ENCODE measurements at places on chromosomes 13 and 19.

GRCh38 chr13:53013113-53013512 is 15.5 kb upstream of the OLFM4 start:
- no peak for DNase-seq

DNA sequence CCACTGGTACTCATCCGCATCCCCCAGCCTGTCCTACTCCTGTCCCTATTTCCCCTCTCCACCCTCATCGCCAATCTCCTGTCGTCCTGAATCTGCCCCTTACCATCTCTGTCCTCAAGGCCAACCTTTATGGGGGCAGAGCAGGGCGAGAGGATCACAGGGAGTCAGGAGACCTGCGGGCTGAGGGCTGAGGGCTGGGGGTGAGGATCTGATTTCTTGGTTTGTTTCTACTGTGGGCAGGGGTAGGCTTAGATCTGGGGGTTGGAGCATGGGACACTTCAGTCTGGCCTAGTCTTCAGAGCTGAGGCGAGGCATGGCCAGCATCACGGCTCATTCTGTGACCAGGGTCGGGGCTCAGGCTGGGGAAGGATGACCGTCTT is 16.5 kb upstream of the ERCC1 start:
- no peak for DNase-seq

GRCh38 chr13:21511849-21512248 is 52.7 kb upstream of the ZDHHC20 start:
- DNase-seq: no peak

GRCh38 chr13:41851351-41851750 is 109.6 kb downstream of the VWA8 start:
- no peak for DNase-seq

DNA sequence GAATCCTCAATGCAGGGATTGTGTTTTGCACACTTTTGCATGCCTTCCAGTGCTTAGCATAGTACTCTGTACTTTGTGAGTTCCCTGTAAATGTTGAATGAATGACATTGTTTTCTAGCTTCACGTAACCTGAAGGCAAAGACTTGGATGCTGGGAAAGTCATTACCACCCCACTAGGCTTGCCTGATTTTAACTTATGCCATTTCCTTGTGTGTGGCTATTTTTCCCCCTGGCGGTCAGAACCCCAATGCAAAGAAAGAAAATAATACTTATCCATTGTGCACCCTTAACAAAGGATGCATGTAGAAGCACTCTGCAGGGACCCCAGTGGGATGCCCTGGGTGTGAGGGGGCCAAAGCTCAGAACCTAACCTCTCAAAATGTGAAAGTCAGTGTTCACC is 1.2 kb upstream of the ENOX1 start:
- DNase-seq: no peak

GRCh38 chr19:12821761-12822160 is 12.6 kb downstream of the RTBDN start:
- no peak for DNase-seq

DNA sequence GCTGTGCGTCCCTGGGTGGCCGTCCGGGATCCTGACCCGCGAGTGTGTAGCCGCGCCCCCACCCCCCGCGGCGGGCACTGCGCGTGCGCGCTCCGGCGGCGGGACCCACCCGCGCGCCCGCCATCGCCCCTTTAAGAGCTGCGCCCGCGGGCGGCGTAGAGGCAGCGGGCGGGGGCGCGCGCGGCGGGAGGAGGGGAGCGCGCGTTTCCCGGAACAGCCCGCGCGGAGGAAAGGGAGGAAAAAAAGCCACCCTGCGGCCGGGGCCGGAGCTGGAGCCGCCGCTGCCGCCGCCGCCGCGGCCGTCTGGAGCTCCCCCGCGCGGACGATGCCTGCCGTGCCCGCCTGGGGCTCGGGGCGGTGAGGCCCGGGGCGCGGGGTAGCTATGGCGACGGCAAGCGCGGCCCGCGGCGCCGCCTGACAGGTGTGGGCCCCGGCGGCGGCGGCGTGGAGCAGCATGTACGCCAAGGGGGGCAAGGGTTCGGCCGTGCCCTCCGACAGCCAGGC is at the start of gene SSBP4:
SSBP4 (plus strand) TSS at position 204 of the 504 bp plus-strand sequence; CDS start at position 455, 251 bp downstream.
- DNase-seq: peak; percentile 73

GRCh38 chr13:35832551-35832950 is 298.6 kb downstream of the DCLK1 start:
- DNase-seq: no peak

GRCh38 chr19:9914315-9915207 is 21.8 kb downstream of the OLFM2 start:
- DNase-seq: peak; percentile 82

GRCh38 chr13:44230071-44230470 is 143.6 kb upstream of the SERP2 start:
- DNase-seq: no peak

DNA sequence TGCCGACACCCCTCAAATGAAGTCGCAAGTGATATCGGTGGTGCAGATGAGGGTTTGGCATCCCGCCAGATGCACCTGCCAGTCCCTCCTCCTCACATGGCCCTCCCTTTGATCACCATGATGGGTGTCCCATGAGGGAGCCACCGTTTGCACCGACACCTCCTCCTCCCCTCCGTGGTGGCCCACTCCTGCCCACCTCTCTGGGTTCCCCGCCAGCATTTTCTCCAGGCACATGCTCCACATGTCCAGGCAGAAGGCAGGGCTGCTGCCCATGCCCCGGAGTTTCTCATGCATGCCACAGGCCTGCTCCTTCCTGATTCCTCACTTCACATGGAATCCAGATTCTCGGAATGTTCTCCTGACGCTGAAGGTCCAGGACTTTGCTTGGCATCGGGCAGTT is 49.3 kb downstream of the COL4A2 start:
- no peak for DNase-seq

DNA sequence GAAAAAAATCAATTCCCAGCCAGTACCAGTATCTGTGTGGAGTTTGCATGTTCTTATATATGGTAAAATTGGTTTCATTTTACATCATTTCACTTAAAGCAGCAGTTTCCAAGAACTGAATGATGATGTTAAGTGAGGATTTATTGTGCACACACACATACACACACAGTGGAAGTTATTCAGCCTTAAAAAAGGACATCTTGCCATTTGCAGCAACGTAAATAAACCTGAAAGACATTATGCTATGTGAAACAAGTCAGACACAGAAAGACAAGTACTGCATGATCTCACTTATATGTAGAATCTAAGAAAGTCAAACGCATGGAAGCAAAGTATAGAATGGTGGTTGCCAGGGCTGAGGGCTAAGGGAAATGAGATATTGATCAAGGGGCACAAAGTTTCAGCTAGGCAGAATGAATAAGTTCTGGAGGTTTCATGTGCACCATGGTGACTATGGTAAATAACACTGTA is 5.3 kb downstream of the SIGLECL1 start:
- DNase-seq: no peak

DNA sequence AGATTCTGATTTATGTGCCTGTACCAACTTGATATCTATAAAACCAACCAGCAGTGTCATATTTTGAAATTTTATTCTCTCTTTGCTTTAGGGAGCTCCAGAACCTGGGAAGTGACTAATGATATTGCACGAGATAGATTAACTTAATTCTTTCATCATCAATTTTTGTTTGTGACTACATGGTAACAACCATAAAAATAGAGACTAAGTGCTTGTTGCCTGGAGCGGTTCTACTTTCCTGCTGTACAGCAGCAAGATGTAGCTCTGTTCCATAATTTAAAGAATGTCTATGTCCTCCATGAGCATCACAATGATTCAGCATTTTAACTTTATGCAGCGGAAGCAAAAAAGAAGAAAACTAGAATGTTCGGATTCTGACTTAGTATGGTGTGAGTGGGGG is 275.6 kb downstream of the KLF5 start:
- DNase-seq: no peak

- peak; percentile 95 for DNase-seq
Observed at GRCh38 chr19:6862673-6863078, 24.7 kb upstream of the ADGRE1 start.

DNA sequence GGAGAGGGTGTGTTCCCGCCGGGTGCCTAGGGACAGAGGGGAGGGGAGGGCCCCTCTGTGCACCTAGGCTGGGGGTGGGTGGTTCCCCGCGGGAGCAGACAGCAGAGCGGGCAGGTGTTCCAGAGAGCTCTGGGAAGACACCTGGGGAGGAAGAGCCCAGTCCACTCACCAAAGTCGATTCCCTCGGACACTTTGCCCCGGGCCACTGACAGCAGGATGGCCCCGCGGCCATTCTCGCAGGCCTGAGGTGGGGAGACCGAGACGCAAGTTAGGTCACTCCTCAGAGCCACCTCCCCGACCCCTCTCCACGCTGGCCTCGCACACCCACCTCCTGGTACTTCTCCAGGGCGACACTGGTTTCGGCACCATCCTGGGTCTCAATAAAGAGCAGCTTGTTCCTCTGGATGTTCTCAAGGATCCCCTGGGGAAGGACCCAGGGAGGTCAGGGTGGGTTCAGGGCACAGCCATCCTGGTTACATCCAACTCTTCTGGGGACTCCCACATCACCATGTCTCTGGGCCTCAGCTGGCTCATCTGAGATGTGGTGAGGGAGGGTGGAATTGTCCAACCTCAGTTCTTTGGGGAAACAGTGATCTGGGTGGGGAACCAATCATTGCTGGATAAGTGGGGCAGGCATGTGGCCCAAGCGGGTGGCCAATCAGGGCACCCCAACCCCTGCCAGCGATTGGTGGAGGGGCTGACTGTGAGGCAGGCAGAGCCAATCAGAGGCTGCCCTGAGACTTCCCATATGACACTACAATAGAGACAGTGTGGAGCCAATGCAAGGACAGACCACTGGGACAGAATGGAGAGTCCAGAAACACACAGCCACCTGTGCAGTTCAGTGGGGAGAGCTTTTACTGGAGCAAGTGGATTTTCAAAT is 12.6 kb downstream of the KLC3 start:
- DNase-seq: no peak

- DNase-seq: no peak
Observed at GRCh38 chr13:45950386-45951000, 98.9 kb upstream of the SIAH3 start.

DNA sequence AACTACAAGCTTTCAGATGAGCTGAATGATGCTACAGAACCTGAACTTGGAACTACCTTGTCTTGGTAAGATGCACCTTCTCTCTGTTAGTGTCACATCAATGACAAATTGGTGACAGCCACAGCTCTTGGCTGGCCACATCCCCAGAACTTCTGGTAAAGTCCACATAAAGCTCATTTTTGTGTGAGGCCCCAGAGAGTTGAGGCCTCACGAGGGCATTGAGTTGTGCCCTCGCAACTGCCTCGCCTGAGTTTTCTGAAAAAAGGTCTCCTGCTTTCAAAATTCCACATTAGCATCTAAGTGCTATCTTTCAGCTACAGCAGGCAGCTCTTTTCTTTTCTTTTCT is 42.6 kb downstream of the MRPL57 start:
- no peak for DNase-seq

DNA sequence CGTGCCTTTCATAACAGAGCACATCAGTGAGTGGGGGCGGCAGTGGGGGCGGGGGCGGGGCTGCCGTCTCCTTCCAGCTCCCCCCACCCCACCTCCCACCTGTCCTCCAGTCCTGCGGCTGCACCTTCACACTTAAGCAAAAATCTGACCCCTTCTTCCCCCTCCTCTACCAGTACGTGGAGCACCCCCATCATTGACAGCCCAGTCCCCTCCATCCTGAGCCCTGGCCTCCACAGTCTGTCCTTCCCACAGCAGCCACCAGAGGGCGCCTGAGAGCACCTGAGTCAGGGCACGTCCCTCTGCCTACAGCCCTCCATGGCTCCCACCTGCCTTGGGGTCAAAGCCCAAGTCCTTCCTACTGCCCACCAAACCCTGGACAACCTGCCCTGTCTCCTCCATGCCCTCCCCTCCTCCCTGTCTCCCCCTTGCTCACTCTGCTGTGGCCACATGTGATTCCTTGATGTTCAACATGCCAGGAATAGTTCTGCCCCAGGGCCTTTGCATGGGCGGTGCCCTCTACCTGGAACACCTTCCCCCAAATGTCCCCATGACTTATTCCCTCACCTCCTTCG is 4.0 kb downstream of the EBI3 start:
- peak; percentile 51 for DNase-seq

- peak; percentile 96 for DNase-seq
Observed at GRCh38 chr19:14375055-14375581, 6.1 kb upstream of the ADGRE5 start.

DNA sequence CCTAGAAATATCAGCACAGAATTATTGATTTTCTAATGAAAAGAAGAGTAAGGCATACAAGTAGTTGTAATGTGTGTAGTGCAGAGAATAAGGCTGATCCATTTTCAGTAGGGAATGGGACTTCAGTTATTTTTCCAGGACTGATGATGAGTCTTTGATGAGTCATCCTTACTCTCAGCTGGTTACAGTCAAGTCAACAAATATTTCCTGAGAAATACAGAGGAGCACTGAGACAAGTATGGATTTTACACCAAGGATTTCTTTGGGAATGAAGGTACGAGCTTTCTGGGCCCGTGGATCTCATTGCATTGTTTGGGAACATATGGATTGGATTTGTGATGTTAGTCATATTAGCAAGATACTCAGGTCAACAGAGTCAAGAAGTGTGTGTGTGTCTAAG is 502.7 kb downstream of the FGF9 start:
- no peak for DNase-seq

DNA sequence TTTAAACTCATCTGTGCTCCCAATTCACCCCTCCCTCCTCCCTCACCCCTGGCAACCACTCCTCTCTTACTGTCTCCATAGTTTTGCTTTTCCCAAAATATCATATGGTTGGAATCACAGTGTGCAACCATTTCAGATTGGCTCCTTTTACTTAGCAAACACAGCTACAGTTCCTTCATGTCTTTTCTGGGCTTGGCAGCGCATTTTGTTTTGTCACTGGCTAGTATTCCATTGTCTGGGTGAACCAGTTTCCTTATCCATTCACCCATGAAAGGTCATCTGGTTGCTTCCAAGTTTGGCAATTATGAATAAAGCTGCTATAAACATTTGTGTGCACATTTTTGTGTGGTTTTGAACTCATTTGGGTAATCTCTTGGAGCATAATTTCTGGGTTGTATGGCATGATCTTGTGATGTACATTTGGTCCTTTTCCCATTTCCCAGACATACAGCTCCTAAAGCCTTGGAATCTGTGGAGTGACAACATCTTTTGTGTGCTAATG is 23.9 kb upstream of the GAS6 start:
- no peak for DNase-seq

DNA sequence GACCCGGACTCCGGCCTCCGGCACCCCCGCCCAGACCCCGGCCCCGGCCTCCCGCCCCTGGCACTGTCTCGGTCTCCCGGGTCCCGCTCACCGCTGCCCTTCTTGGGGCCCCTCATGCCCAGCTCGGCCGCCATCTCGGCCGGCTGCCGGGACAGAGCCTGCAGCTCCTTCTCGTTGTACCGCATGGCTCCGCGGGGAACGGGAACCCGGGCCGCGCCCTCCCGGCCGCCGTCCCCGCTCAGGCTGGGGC is 140 bp downstream of the PLEKHJ1 start:
- no peak for DNase-seq

DNA sequence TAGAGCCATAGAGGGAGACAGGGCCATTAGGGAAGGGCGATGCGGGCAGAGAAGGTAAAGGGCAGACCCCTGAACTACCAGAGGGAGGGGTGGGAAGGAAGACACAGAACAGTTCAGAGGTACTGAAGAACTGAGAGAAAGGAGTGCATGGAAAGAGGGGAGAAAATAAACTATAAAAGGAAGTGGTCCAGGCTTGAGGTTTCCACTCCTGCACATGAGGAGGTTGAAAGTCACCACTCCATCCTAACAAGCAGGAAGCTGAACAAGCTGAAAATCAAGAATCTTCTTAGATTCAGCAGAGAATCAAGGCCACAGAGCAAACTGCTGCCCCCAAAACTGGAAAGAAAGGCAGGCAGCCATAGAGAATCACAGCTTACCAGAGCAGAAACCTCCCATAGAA is 45.1 kb downstream of the MIPEP start:
- no peak for DNase-seq

- DNase-seq: no peak
Observed at GRCh38 chr13:35848336-35849255, 282.6 kb downstream of the DCLK1 start.

GRCh38 chr19:8335343-8336071 is 7.6 kb downstream of the KANK3 start:
- no peak for DNase-seq
